Hematopoietic multipotent progenitor cell treated with erythropoietin and hydrocortisone succinate and interleukin-3 and kit ligand, for 6 days (in vitro differentiated cells): ENCODE measurements at places on chromosomes 2 and 18.

GRCh38 chr18:12064086-12064763 lies 29.4 kb upstream of the ANKRD62 start:
- no peak for DNase-seq

GRCh38 chr2:180376066-180376465 lies 369.0 kb upstream of the CWC22 start:
- DNase-seq = no peak

- no peak for DNase-seq
These were observed 28.1 kb downstream of the PTPN2 start for GRCh38 chr18:12855916-12856315.

DNA sequence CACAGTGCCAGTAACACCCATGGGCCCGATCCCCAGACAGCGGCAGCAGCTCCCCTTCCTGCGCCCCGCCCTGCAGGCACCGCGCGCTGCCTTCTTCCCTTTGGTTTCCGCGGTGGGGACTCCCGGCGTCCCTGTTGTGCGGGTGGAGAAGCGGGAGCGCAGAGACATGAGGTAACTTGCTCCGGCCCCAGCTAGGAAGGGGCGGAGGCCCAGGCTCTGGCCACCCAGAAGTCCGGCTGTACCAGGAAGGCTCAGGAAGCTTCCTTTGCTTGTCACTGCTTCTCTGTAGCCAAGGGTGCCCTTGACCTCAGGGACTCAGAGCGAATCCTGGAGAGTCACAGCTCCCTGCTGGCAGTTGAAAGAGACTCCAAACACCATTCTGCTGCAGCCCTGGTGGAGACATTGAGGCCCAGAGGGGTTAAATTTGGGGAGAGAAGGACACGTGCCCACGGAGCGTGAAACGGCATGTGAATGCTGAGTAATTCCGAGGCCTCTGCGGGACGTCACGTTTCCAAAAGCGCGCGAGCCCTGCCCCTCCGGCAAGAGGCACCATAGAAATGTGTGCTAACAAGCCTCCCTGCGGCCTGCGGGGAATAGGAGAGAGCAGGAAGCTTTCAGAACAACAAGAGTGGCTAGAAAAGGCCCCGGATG lies 6.7 kb upstream of the ADCY3 start:
- peak; percentile 66 for DNase-seq

DNA sequence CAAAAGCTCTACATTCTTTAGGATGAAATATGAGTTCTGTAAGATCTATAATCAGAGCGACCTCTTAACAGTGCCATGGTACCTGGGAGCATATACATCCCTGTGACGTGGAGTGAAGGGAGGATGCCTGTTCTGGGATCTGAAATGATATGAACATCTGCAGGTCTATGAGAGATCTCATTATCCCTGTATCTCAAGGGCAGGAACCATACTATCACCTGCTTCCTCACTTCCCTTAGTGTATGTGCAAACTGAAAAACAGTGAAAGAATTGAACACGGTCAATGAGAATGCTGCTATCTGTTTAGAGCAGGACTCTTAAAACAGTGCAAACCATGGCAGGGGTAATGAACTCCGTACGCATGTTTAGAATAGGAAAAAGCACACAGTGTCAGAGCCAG lies 364.0 kb downstream of the LPIN1 start:
- no peak for DNase-seq

DNA sequence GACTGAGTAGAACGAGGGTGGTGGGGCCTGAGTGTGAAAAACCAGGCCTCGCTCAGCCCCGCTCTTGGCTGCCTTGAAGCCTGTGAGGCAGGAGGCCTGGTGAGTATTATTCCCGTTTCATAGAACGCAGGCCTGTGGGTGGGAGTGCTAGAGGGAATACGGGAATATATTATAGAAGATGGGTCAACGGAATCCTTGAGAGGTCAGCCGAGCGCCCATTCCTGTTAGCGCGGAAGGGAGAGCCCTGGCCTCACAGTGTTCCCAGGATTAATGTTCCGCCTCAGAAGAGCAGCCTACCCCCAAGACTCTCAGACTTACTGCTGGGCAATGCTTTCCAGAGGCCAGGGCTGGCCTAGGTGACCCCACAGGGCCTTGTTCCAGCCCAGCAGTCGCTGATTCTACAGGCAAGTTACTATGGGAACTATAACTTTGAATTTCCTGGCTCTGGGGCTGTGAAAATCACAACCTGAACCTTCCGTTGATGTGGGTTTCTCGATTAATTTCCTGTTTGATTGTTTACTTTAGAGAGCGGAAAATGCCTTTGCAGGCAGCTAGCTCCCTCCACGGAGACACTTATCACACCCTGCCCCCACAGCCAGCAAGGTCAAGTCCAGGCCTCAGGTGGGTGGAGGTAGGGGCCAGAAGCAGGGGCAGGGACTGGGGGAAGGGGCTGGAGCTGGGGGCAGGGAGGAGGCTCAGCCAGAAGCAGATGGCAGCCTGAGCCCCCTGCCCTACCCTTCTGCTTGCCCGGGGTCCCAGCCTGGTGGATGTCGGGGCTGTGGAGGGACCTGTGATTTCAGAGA lies 108.3 kb downstream of the SMAD7 start:
- no peak for DNase-seq

DNA sequence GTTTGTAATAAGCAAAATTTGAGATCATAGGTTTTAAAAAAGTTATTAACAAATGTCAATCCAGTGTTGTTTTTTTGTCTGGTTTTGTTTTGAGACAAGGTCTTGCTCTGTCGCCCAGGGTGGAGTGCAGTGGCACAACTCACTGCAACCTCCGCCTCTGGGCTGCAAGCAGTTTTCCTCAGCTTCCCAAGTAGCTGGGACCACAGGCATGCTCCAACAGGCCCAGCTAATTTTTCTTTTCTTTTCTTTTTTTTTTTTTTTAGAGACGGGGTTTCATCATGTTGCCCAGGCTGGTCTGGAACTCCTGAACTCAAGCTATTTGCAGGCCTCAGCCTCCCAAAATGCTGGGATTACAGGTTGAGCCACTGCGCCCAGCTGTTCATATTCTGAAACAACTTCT lies 31.3 kb downstream of the GALNT3 start:
- no peak for DNase-seq

GRCh38 chr18:36470896-36471295 lies 173.4 kb downstream of the FHOD3 start:
- DNase-seq = no peak

- DNase-seq = no peak
These were observed 32.6 kb downstream of the HYCC2 start for GRCh38 chr2:201038855-201039254.

DNA sequence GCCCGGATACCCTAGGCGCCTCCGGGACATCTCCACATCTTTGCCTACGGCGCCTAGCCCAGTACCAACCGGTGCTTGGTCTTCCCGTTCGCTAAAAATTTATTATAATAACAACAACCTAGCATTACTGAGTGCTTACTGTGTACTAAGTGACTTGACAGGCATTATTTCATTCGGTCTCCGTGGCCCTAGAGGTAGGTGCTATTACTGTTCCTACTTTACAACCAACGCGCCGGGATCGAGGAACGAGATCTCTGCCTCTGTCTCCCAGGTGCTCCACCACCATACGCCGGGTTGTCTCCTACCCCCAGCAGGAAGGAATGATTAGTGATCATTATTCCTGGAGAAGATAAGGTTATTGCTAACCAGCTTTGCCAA lies 657 bp upstream of the BIN1 start:
- no peak for DNase-seq

GRCh38 chr2:235405612-235406361 lies 88.1 kb upstream of the AGAP1 start:
- DNase-seq = no peak

GRCh38 chr18:159037-159652 lies 788 bp downstream of the USP14 start:
- DNase-seq = peak; percentile 30

GRCh38 chr18:55863391-55863706 lies 275.4 kb upstream of the TCF4 start:
- no peak for DNase-seq

DNA sequence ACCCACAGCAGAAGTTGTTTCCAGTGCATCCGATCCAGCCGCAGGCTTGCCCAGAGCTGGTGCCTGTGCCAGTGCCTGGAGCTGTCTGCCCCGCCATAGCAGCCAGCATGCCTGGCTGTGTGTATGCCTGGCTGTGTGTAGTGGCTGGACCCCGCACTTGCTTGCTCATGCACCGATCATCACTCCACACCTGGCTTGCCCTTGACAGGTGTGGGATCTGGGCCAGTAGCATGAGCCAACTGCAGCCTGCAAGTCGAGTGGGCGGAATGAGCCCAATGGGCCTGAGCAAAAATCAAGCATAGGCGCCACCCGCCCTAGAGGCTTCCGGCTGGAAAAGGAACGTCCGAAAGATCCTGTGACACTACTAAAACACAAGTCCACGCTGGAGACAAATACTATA lies 74.5 kb downstream of the EPB41L3 start:
- DNase-seq = no peak

DNA sequence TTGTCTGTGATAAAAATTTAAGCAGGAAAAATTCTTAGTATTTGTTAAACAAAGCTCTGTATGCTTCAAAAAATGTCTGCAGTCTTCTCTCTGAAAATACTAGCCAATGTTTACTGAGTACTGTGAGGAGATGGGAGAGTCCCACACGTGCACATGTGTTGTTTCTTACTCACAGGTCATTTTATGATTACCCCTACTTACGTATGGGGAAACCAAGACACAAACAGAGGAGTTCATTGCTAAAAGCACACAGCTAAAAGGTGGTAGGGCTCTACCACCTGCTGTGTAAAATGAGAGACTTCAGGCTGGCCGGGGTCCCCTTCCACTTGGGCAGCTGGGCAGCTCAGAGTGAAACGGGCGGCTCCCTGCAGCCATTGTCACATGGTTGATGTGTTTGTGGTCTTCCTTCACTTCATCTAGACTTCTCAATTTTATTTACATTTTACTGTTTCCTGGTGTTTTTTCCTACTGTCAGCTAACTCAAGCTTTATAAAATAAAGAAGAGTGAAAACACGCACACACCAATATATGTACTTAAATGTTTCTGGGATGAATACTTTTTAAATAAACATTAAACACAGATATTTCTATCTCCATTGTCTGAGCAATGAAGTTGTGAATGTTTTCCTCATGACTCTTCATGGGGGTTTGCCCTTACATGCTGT lies 71.2 kb downstream of the MBP start:
- DNase-seq = no peak

DNA sequence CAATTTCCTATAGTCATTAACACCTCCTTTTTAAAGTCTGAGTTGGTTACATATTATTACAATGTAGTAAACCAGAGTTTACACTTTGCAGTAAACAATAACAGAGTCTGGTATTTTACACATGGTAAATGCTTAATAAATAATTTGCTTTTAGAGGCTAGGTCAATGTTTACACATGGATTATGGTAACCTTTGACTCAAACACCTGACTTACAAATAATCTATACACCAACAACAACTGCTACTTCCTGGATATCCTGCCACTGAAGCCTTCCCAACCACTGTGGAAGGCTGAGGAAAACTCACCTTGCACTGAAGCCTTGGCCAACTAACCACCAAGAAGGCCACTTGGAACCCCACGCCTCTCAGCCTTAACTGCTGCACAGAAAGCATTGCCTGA lies 5.4 kb downstream of the ALS2 start:
- DNase-seq = no peak

DNA sequence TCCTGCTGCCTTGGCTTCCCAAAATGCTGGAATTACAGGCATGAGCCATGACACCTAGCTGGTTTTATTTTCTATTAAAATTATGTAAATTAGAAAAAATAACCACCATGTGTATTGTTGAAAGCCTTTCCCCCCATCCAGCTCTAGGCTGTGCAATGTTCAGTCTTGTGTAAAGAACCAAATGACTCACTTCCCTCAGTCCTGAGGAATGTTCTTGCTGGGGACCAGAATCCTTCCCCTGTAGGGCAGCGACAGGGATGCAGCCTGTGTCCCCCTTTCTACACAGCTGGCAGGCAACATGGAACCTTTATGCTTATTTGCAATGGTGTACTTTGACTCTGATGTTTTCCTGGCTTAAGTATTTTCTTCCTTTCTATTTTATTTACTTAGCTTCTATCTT lies 29.4 kb downstream of the AOX1 start:
- no peak for DNase-seq

DNA sequence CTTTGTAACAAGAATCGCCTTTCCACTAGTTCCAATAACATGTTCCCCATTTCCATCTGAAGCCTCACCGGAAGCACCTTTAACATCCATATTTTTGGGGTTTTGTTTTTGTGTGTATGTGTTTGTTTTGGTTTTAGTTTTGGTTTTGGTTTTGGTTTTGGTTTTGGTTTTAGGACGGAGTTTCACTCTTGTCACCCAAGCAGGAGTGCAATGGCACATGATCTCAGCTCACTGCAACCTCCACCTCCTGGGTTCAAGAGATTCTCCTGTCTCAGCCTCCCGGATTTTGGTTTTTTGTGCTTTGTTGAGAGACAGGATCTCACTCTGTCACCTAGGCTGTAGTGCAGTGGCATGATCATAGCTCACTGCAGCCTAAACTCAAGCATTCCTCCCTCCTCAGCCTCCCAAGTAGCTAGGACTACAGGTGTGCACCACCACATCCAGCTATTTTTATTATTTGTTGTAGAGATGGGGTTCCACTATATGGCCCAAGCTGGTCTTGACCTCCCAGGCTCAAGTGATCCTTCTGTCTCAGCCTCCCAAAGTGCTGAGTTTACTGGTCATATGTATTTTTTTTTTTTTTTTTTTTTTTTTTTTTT lies 36.3 kb downstream of the TGOLN2 start:
- DNase-seq = peak; percentile 17

DNA sequence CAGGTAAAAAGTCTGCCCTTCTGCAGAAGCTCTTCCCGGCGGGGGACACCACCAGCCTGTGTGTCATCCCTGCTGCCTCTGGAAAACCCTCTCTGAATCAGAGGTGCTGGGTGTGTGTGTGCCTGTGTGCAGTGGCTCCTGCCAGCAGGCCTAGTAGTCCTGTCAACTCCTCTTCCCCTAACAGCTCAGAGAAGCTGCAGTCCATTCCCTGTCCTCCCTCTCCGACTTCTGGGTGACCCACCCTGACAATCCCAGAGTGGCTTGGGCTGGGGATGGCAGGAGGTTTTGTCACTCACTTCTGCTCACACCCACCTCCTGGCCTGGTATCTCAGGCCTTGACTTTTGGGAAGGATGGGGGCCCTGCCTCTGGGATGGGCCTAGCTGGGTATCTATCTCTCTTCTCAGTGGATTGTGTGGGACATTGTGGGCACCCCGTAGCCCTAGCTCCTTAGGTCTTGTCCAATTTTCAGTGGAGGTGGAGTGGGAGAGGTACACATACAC lies 2.3 kb downstream of the WNT10A start:
- no peak for DNase-seq

- DNase-seq = no peak
These were observed 11.2 kb upstream of the PROM2 start for GRCh38 chr2:95262896-95263542.

DNA sequence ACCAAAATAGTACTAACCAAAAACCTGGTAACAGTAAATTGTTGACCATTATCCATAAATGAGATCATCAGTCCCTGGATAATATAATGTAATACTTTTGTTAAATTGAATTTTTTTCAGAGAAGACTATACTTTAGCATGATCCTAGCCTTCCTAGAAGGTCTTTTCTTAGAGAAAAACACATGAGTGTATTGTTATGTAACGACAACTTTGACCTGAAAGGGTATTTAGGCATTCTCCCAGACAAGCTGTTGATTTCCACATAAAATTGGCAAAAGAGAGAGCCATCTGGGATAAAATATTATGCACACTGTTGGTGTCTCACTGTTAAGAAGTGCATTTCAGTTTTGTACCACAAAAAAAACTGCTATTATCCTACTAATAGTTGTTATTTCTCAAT lies 120.0 kb upstream of the MAPRE2 start:
- DNase-seq = no peak

- DNase-seq = no peak
These were observed 181.3 kb downstream of the UXS1 start for GRCh38 chr2:106012591-106013347.
